ENCODE measurements at places on chromosomes 13 and 19.
A peak's percentile ranks its signal among the peaks of the same experiment; 100 is the strongest.

GRCh38 chr19:18029617-18030338 is 21.8 kb downstream of the ARRDC2 start:
- DNase-seq: no peak

GRCh38 chr13:62049992-62050391 is 634.3 kb upstream of the PCDH20 start:
- DNase-seq: no peak

DNA sequence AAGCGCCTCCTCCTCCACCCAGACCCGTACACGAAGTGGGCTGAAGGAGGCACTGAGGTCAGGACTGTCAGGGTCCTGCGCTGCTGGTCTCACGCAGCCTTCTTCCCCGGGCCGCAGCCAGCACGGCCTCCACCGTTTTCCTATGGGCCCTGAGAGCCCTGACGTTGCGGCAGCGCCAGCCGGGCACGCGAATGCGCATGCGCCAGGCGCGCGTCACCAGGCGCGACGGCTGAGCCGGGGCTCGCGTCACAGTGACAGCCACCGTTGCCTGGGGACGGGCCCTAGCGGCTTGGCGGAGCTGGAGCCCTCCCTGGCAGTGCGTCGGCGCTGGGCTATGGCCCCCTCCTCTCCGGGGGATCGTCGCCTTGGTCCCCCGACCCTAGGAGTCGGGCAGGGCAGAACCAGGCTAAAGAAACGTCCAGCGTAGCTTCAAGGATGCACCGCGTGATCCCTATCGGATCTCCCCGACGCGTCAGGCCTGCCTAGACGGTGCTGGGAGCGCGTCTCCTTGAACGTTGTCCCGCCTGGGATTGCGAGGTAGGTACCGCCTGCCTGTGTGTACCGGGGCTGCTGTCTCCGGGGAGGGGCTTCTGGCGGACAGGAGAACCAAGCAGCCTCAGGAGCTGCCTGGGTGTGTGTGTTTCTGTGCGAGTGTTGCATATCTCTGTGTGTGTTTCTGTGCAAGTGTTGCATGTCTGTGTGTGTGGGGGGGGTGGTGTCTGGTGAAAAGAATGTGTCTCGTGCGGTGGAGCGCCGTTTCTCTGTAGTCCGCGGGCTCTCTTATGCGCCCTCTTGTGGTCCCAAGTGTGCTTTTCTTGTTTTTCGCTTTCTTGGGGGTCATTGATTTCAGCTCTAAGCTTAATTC is 43.2 kb downstream of the ZNF571 start:
- peak; percentile 7 for DNase-seq

DNA sequence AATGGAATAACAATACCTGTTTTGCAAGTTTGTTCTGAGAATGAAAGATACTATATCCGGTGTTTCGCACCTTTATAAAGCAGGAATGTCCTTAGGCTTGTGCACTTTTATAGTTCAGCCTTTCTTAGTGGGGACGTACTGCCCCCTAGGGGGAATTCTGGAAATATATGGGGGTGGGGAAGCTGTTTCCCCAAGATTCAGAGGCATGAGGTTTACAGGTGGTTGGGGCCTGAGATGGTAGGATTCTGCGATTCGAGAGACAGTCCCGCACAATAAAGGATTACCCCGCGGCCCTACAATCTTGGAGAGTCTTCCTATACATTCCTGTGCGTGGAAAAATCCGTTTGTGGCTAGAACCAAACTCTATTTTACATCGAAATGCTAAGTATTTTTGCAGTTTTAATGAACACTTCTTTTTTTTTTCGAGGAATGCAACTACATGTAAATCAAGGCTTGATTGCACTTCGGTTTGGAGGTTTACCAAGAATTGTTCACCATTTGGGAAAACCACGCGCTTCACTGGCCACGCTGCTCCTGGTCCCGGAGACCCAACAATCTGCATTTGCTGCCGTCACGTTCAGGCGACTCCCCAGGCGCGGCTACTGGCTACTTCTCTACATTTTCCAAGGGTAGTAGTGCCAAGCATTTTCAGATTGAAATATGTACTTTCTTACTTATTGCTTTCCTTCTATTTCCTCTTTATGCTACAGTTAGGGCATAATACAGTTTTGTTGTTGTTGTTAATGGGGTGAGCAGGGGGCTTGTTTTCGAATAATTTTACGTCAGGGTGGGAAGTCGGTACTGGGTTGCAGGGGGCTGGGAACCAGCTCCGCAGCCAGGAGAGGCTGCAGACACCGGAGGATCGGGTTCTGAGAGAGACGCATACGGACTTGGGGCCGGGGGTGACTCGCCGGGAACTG is 830 bp downstream of the NEK5 start:
- DNase-seq: peak; percentile 16

- DNase-seq: peak; percentile 82
Measured at GRCh38 chr13:114281351-114282040, at the start of gene UPF3A. Gene UPF3A, plus strand, starts transcription at chr13:114281601. Its CDS starts 39 bp downstream, at chr13:114281640.

DNA sequence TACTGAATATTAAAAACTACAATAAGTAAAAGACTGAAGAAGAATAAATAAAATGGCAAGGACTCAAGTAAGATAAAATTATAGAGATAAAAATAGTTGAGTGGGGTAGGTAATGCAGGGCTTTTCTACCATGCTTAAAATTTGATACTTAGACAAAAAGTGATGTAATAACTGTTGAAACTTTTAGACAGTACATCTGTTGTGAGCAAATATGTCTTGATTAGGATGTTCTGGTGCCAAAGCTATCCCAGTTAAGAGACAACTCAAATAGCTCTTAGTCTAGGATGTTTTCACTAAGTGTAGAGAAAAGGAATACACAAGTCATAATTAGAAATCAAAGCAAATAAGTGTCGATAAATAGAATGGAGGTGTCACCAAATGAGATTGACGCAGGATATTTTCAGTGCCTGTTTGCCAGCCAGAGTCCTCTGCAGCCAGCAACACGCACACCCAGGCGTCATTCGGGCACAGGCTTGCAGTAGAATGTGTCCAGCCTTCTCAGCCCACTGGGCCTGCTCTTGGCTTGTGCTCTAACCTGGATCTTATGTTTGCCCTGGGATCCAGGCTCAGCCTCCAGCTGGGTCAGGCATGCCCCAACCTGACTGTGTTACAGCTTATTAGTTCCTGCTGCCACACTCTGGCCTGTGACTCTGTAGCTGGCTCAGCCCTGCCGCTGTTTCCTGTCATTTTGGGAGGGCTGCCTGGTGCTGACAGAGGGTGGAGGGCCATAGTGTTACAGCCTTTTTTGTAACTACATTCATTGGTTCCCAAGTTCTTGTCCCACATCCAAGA is 766.2 kb downstream of the PCDH17 start:
- DNase-seq: no peak

- no peak for DNase-seq
Measured at GRCh38 chr19:47707135-47707925, 5.9 kb upstream of the EHD2 start.

All from AG04450 (cell line).